ENCODE measurements at places on chromosomes 6 and 20.

GRCh38 chr6:49528571-49528970 lies 21.9 kb upstream of the C6orf141 start:
- no peak for DNase-seq

GRCh38 chr6:34485321-34486060 lies 19.6 kb downstream of the PACSIN1 start:
- no peak for DNase-seq

- peak; percentile 27 for DNase-seq
Measured at GRCh38 chr20:20360464-20360863, 7.4 kb upstream of the INSM1 start.

- no peak for DNase-seq
Measured at GRCh38 chr6:169921853-169922824, 170.7 kb downstream of the ERMARD start.

- no peak for DNase-seq
Measured at GRCh38 chr20:39676857-39677391, 714.8 kb downstream of the DHX35 start.

- DNase-seq, result no peak
Measured at GRCh38 chr6:6824381-6824780, 235.9 kb downstream of the LY86 start.

DNA sequence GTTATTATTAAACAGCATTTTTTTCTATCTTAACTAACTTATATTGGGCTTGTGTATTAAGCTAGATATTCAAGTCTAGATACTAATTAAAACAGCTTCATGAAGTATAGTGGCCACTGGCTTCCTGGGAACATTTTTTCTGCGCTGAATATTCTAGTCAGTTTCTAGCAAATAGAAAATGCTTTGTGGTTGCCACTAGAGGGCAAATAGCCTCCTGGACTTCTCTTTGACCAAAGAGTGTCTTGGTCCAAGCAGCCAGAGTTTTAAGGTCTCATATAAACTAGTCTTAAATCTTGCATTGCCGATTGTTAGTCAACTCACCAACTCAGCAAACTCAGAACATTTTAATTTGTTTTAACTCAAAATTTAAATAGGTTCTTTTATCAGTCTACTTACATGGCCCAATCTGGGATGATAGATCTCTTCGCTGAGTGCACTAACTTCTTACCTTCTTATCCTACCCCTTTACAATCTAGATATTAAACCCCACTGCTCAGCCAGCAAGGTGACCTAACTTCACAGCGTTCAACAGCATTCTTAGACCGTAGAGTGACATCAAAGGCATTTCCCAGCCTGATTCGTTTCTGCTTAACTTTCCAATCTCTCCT lies 24.6 kb upstream of the ID4 start:
- no peak for DNase-seq

DNA sequence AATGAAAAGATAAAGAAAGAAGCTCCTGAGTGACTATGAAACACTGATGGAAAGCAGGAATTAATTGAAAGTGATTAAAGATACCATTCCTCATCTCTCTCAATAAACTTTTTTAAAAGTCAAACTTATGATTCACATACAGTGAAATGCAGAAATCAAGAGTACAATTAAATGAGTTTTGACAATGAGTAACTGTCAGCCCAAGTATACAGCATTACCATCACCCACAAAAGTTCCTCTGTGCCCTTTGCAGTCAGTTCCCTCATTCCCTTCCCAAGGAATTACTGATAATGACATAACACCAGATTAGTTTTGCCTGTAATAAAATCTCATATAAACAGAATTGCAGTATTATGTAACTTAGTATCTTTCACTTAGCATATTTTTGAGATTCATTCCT lies 44.5 kb downstream of the ATG5 start:
- no peak for DNase-seq

DNA sequence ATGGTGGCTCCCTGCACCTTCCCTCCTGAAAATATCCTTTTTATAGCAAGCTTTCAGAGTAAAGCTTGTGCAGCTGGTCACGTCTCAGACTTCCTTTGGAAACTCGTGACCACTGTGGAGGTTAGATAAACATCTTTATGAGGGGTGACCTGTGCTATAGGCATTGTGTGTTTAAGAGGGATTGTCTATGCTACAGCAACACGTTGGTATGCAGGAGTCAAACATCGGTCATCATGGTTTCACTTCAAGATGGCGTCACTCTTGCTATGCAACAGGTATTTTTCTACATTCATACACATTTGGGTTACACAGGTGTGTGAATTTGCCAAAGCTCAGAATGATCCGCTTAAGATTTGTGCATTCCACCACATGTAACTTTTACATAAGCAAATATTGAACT lies 14.6 kb upstream of the BLCAP start:
- DNase-seq, result no peak

GRCh38 chr20:57133926-57134650 lies 132.4 kb downstream of the BMP7 start:
- peak; percentile 40 for DNase-seq

DNA sequence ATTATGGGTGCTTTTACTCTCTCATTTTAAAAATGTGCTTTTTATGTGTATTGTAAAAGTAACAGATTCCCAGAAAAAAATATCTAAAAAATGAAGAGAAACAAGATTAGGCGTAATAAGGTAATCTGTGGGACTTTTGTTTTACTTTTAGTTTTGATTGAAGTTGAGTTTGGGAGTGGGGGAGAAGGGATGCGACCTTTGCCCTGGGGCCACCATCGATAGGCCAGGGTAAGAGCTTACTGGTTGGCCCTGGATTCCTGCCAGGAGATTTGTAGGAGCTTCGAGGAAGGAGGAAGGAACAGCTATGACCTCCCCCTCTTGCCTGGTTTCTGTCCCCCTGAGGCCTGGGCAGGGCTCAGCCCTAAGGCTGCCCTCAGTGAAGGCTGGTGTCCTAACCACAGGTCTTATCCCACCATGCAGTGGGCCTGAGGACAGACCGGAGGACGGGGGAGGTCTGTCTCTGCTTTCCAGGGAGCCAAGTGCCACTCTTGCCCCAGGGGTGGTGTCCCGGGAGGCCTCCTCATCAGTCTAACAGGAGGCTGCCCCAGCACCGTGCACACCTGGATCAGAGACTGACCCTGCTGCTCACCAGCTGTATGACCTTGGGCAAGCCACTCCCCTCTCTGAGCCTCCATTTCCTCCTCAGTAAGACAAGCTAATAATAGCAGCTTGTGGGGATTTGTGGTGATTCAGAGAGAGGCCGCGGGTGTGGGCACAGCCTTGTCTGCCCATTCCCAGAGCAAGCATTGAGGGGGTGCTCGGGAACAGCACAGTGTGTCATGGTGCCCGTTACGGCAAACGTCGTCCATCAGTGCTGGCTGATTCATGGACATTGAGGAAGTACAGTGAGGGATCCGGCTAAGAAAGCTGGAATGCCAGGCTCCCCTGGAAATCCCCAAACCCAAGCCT lies 21.2 kb downstream of the TGM2 start:
- no peak for DNase-seq

- DNase-seq, result no peak
Measured at GRCh38 chr6:112482373-112482772, 135.2 kb downstream of the RFPL4B start.

DNA sequence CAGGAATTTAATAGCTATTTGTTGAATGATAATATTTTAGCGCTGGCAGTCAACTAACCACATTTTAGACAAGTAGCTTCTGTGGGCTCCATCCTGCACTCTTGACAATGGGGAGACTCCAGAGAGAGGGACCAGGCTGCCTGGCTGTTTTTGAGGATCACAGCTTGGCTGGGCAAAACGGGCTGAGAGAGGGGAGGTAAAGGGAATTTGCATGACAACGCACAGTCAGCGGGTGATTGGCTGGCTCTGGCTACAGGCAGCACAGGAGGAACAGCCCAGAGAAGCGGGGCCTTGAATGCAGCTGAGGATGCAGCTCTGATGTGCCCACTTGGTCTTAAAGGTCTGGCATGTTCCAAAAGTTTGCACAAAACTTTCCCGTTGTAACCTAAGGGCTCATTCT lies 41.2 kb downstream of the LRFN2 start:
- no peak for DNase-seq

GRCh38 chr6:24568683-24569082 lies 73.9 kb downstream of the ALDH5A1 start:
- DNase-seq, result no peak

- no peak for DNase-seq
Measured at GRCh38 chr6:20946022-20946421, 411.8 kb downstream of the CDKAL1 start.
